ENCODE measurements at places on chromosomes 5 and 9. TPM values are rescaled to one million over a fixed set of nuclear protein-coding genes. Genes with fewer than 3 reads are reported as not detected.

Gene SEC61B
- total RNA-seq: 147 TPM

Gene ZNF300
- 5.1 TPM for total RNA-seq

Gene PPP2R2B
- 3.2 TPM for total RNA-seq

Gene POMT1
- 30.0 TPM for total RNA-seq

DNA sequence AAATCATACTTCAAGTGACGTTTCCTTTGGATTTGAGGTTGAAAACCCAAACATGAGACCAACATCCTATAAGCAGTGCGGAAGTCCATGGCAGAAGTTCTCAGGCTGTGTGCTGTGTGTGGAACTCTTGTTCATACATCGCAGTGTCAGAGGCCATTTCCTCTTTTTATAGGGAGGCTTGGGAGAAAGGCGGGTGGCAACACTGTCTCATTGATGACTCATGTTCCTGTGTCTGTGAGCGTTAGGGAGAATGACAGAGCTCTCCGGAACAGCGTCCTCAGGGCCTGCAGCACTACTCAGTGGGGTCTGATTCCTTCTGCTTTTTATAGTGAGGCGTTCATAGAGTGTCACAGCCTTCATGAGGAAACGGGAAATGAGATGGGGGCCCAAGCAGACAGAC, 98.8 kb upstream of the BASP1 start:
- no peaks in the 10 kb centered on the region for H3K36me3 ChIP-seq
- DNase-seq: no peak
- H3K4me1 ChIP-seq: peaks cover 22% of the 10 kb centered on the region
- no peak overlapping the region for H3K4me3 ChIP-seq
- no peaks in the 10 kb centered on the region for H3K27me3 ChIP-seq

DNA sequence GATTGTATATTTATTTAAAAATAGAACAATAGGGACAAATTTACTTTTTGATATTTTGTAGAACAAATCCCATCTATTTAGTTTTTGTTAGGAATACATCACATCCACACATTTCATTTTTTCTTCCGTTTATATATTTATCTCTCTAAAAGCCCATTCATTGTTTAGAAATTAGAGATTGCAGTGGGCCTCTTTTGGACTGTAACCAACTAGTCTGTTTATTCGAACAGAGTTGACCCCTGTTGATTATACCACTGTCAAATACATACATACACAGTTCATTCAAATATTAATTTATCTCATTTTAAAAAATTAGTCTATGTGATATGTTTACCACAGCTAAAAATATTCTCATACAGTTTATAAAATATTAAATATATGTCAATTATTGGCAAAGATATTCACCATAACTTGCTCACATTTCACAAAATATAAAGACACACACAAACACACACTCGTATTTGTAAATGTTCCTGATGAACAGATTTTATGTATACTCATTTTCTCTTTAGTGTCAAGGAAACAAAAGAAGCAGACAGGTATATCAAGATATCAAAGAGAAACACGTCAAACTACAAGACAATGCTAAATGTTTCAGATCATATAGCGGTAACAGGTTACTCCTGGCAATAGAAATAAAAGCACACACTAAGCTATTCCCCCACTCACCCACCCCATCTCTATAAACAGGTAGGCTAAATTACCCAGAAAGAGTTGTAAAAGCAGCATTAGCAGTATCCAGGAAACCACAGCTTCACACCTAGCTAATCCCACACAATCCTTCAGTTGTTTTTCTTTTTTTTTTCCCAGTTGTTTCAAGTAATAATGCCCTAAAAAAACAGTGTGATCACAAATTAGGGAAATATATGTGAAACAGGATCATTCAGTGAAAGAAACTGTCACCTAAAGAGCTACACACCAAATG, 283.9 kb downstream of the ADAMTS6 start:
- H3K4me1 ChIP-seq: no peaks in the 10 kb centered on the region
- H3K36me3 ChIP-seq: no peaks in the 10 kb centered on the region
- H3K27me3 ChIP-seq: no peaks in the 10 kb centered on the region
- no peak overlapping the region for H3K27ac ChIP-seq
- no peak for DNase-seq
- H3K4me3 ChIP-seq: no peak overlapping the region

DNA sequence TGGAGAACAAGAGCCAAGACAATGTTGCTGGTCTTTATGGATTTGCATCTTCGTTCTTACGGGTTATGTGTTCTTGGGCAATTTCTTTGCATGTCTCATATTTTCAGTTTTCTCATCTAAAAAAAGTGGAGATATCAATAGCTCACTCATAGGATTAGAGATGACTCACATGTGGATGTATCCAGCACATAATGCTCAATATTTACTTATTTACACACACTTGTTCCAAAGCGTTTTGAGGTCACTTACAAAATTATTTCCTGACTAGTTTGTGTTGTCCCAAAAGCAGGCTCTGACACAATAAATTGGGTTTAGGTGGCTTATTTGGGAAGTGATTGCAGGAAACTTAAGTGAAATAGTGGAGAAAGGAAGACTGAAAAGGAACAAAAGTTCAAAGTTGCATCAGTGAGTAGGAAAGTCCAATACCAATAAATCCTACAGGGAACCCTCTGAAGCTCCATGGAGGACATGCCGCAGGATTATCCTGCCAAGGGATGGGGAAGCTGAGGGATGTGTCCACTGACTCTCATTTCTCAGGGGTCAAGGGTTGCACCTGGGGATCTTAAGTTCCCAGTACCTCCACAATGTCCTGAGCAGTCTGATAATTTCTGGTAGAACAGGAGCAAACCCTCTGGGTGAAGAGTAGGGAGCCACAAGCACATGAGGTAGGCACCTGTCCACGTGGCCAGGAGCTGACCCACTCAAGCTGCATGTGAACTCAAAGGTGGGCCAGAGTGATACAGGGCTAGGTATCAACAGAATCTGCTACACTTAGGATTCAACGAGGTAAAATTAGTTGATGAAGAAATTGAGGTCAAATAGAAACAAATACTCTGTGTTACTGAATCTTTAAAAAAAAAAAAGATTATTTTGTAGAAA, 37.4 kb upstream of the SLC44A1 start:
- no peak for DNase-seq
- no peak overlapping the region for H3K4me3 ChIP-seq
- no peaks in the 10 kb centered on the region for H3K27me3 ChIP-seq
- no peaks in the 10 kb centered on the region for H3K36me3 ChIP-seq
- no peaks in the 10 kb centered on the region for H3K4me1 ChIP-seq
- no peak overlapping the region for H3K27ac ChIP-seq

Gene SLC25A2
- 0.57 TPM for total RNA-seq

DNA sequence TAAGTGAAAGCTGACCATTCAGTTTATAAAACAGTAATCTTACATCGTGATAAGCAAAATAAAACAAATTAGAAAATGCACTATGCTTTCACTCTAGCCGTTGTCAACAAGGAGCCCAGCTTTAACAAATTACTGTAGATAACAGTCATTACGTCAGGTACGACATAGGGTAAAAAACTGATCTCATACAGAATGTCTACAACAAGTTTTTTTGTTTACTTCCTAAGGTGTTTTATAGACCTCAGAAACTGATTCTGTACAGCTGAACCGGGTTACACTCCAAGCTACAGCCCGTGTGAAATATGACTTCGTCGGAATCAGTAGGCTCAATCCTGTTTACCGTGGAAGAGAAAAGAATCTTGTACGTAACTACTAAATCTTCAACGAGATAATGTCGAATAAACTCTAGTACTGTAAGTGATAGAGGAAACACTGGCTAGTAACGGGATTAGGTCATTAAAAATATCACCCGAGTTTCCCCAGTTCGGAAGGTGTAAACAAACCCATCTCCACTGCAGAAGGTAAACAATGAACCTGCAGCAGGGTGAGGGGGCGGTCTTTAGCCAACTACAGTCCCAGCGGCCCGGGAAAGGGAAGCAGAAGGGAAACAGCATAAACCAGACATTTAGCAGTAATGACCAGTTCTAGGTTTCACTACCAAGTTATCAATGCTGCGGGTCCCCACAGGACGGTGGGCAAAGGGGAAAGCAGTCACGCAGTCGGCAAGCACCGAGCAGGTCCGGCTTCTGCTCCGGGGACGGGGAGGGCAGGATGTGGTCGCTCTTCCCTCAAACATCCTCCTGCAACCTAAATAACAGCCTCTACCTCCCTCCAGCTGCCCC, 1.1 kb downstream of the RICTOR start:
- no peaks in the 10 kb centered on the region for H3K36me3 ChIP-seq
- no peaks in the 10 kb centered on the region for H3K27me3 ChIP-seq
- peak overlapping the region; percentile 85 for H3K4me3 ChIP-seq
- H3K4me1 ChIP-seq: peaks cover 45% of the 10 kb centered on the region
- no peak for DNase-seq

DNA sequence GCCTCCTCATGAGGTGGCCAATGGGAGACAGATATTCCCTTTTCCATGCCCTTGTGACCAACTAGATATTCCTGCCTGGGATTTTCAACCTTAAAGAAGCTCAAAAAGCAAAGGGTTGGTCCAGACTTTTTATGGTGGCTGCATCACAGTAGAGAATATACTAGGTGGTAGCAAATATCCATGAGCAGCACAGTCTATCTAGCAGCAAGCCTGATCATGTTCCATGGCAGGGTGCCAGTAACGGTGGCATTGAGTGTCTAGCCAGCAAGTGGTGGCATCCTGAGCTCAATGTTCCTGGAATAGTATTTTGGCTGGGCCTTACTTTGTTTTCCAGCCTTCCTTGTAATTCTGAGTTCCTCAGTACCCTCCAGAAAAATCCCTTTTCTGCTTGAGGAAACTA, 25.8 kb downstream of the CDC25C start:
- peak; percentile 84 for DNase-seq
- H3K27me3 ChIP-seq: no peaks in the 10 kb centered on the region

- H3K27me3 ChIP-seq: no peaks in the 10 kb centered on the region
- DNase-seq: no peak
- no peak overlapping the region for H3K27ac ChIP-seq
Observed at GRCh38 chr5:170520372-170520771, 16.6 kb downstream of the KCNIP1 start.

- H3K4me1 ChIP-seq: no peaks in the 10 kb centered on the region
- no peaks in the 10 kb centered on the region for H3K27me3 ChIP-seq
- no peak for DNase-seq
- no peaks in the 10 kb centered on the region for H3K36me3 ChIP-seq
Observed at GRCh38 chr9:23663536-23663935, 162.5 kb downstream of the ELAVL2 start.

DNA sequence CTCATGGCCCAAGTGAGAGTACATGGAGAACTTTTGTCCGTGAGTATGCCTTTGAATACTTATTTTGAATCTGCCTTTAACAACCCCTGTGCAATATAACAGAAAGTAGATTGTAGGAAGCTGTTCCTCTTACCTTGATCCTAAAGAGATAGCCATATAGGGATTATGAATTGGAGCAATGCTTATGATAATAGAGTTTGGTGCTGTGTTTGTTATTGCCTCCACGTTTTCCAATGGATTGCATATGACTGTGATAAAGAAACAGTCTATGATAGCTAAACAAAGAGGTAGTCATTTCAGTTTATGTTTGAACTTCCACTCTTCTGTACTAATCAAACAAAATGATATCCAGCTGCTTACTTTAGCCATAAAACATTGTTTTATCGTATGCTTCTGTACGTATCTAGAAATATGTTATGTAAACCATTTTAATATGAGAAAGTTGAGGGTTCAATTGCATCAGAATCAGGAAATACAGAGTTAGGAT, 199.6 kb upstream of the RGMB start:
- H3K4me1 ChIP-seq: no peaks in the 10 kb centered on the region
- DNase-seq: no peak
- H3K27me3 ChIP-seq: no peaks in the 10 kb centered on the region
- H3K4me3 ChIP-seq: no peak overlapping the region
- H3K36me3 ChIP-seq: no peaks in the 10 kb centered on the region

Gene TRAF2
- total RNA-seq: 49.7 TPM

- H3K4me3 ChIP-seq: no peak overlapping the region
- peaks cover 13% of the 10 kb centered on the region for H3K36me3 ChIP-seq
- H3K27ac ChIP-seq: no peak overlapping the region
- H3K27me3 ChIP-seq: no peaks in the 10 kb centered on the region
Observed at GRCh38 chr5:141657937-141658545, 6.8 kb upstream of the FCHSD1 start.

DNA sequence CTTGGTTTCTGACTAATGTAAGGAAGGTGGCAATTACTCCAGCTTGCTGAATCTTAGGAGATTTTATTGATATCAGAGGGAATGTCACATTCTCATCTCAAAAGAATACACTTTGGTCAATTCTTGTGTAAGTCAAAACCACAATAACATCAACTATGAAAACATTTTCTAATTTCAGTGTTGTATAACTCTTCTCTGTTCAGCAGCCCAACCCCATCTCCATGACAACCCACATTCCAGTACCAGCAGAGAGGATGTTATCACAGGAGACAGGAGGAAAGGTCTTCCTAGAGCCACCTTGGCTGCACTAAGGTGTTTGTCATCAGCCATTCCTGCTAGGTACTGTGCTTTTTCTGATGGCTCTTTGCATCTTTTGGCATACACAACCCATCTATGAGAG, 529.1 kb upstream of the BRINP1 start:
- DNase-seq: no peak
- no peaks in the 10 kb centered on the region for H3K36me3 ChIP-seq
- H3K4me1 ChIP-seq: no peaks in the 10 kb centered on the region
- H3K27ac ChIP-seq: no peak overlapping the region

DNA sequence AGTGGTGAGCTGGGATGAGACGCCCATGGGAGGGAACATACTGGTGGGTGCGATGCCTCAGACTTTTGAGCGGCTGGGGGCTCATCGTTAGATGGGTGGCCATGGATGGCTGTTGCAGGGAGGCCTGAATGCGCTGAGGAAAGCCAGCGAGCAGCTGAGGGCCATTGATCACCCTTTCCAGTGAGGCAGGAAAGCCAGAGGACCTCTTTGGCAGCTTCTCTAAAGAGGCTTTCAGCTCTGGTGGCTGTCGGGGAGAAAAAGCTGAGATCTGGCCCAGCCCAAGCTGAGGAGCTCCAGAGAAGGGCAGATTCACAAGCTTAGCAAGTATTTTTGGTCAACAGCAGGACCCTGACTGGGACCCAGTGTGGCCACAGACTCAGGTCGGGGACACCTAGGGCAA, 13.3 kb upstream of the VAV2 start:
- no peak overlapping the region for H3K27ac ChIP-seq
- no peaks in the 10 kb centered on the region for H3K36me3 ChIP-seq
- no peak overlapping the region for H3K4me3 ChIP-seq
- peak; percentile 41 for DNase-seq

- H3K27ac ChIP-seq: peak overlapping the region; percentile 88
- no peaks in the 10 kb centered on the region for H3K27me3 ChIP-seq
- peak overlapping the region; percentile 70 for H3K4me3 ChIP-seq
- DNase-seq: peak; percentile 91
- peaks cover 63% of the 10 kb centered on the region for H3K4me1 ChIP-seq
- peaks cover 11% of the 10 kb centered on the region for H3K36me3 ChIP-seq
Observed at GRCh38 chr5:179805529-179806249, 977 bp downstream of the MGAT4B start.

- H3K27me3 ChIP-seq: no peaks in the 10 kb centered on the region
- H3K4me1 ChIP-seq: no peaks in the 10 kb centered on the region
- DNase-seq: no peak
Observed at GRCh38 chr9:16241231-16241630, 629.2 kb downstream of the BNC2 start.

Gene SLC35D2
- total RNA-seq: 10.9 TPM

Gene GDNF
- total RNA-seq: 0.69 TPM

Gene SLC6A3
- total RNA-seq: not detected

Gene PCDHGA8
- total RNA-seq: 3.9 TPM

GRCh38 chr5:113161806-113162205, 185.2 kb downstream of the DCP2 start:
- DNase-seq: no peak
- H3K4me3 ChIP-seq: no peak overlapping the region
- H3K27ac ChIP-seq: no peak overlapping the region
- H3K4me1 ChIP-seq: no peaks in the 10 kb centered on the region

Gene AMBP
- not detected for total RNA-seq
